ENCODE measurements at places on chromosomes 3 and 15. TPM values are rescaled to one million over a fixed set of nuclear protein-coding genes. Genes with fewer than 3 reads are reported as not detected.

DNA sequence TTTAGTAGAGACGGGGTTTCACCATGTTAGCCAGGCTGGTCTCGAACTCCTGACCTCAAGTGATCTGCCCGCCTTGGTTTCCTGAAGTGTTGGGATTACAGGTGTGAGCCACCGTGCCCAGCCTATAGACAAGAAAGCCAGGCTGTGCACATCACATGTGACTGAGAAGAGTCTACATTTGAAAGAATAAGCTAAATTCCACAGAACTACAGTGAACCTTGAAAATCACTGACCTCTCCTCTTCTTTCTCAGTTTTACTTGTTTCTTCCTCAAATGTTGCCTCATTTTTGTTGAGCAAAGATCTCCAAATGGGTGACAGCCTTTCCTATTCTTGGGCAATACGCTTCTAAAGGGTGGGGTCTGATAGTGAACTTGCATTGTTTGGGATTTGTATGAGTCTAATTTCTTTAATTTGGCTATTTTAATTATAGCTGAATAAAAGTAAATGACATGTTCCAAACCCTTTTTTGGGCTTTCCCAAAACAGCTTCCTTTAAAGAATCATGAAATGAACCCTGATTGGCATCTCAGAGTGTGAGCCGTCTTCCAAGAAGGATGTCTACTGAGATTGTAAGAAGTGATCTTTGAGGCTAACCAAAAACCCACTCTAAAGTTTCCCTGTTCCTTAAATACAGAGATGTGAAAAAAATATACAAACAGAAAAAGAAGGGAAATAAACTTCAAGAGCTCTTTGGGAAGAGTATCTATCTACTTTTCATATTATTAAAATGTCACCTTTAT lies 21.6 kb upstream of the SPTBN5 start:
- no peak for DNase-seq

C3orf20 gene
- 0.24 TPM for polyA plus RNA-seq

- DNase-seq = no peak
Observed at GRCh38 chr3:5054098-5054497, 68.0 kb upstream of the ARL8B start.

GRCh38 chr15:100043692-100044091 lies 298.1 kb downstream of the ADAMTS17 start:
- DNase-seq = no peak

DNA sequence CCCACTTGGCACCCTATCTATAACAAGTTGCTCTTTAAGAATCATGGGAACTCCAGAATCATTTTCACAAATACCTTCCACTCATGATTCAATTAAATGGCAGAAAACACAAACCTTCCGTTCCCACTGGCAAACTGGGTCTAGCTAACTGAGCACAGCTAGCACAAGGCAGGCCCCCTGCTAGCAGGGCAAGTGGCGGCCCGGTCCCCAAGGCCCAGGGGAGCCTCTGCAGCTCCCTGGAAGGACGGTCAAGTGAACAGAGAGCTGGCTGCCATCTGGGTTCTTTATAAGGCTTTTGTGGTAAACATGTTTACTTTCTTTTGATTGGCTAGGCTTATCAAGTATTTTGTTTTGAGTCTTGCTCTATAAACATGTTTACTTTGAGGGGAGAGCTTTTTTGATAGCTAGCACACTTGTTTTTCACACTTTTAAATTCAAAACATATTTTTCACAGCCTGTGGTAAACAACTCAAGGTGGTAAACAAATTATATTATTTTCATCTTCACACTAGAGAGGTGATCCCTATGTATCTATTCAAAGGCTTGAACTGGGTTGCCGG lies 81.4 kb downstream of the FOXP1 start:
- DNase-seq = no peak

DNA sequence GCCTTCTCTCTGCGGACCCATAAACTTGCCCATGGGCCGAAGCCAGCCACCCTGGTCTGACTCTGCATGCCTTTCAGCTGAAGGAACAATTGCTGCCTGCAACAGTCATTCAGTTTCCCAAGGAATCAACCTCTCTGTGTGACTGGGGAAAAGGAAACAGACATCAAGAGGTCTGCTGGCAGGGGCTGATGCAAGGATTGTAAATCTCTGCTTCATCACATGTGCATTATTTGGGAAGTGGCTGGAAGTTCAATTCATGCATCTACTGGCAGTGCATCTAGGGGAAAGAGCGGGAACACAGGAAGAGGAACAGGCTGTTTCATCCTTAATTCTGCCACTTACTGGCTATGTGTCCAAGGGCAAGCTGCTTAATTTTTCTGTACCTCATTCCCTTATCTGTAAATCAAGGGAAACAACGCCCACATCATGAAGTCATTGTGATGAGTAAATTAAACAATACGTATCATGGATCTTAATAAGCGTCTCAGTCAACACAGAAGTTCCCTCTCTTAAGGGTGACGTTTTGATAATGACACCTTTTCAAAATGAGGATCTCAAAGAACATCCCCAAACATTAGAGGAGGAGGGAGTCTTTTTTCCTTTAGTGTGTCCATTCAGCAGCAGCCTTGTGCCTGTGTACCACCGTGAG lies 17.4 kb upstream of the ADPGK start:
- no peak for DNase-seq

- no peak for DNase-seq
Observed at GRCh38 chr15:48467801-48468200, 136.6 kb downstream of the DUT start.

DNA sequence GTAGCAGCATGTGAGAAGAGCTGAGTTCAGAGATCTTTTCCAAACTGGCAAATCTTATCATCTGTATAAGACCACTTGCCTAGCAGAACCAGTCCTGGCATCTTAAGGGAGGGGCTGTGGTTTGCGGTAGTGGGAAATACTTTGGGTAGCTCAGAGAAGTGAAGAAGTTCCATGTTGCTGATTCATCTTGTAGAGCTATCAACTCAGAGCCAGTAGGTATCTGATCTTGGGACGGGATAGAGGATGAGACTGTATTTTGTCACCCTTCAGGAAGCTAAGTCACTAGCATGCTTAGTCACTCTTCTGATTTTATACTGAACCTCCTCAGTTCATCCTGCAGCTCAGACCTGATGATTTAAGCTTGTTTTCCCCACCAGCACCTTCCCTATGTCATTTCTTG lies 211.4 kb downstream of the NR1D2 start:
- no peak for DNase-seq

ANKUB1 gene
- polyA plus RNA-seq = not detected

BTBD1 gene
- 79.8 TPM for polyA plus RNA-seq

DNA sequence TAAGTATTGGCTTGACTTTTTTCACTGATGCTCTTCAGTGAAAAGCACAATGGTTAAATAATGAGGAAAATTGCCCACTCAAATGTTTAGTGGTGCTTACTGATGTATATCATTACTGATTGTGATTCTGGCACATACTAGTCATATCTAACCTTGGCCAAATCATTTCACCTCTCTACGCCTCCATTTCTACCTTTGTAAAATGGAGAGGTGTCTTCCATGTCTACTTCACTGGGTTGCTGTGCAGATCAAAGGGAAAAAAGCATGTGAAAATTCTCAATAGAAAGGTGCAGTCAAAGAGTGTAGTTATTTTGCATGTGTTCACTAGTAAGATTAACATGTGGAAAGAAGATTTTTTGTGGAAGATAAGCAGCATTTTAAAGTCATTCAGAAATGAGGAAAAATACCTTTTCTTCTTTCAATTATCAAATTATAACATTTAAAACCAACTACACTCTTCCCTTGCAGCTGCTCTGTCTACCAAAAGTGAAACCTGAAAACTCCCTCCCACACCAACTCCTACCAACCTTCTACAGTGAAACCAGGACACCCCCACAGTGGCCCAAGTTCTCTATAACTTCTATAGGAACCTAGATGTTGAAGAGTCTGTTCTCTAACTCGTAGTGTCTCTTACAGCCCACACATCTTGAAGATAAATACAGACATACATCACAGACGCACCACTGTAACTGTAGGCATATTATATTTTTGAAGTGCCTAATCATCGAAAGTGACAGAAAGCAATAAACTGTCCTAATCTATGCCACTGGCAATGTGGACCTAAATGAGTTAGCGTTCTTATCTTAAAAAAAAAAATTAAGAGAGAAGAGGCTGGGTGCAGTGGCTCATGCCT lies 1.4 kb downstream of the CD200R1 start:
- no peak for DNase-seq

DNA sequence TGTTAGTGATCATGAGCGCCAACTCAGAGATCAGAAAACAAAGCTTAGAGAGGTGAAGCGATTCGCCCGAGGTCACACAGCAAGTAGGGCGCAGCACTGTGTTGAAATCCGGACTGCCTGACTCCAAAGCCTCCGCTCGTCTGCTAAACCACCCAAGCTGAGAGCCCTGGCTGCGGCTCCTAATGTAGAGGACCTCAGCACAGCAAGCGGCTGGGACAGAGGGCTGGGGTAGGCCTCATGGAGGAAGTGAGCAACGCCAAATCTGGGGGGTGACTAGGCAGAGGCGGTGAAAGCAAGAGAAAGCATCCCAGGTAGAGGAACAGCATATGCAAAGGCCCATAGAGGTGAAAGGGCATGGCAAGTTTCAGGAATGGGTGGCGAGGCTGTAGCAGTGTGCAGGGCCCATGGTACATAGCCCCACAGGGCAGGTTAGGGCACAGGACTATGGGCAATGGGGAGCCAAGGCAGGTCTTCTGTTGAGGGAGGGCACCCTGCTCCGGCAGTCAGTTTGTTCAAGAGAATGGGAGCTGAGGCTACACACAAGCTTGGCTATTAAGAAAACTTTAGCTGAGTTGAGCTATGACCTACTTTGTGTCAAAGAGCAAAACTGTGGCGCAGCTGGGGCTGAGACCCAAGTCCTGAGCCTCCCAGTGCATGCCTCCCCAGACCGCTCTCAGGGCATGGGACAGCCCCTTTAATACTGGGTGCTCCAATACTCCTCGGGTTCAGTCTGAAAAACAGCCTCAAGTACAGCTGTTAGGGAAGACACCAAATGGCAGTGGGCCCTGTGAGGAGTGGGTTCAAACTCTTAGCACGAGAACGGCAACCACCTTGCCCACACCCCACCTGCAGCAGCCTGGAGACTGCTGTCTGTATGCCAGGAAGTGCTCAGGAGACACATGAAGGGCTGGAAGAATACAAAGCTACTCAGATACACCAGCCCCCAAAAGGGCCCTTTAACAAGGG lies 988 bp upstream of the CFAP92 start:
- DNase-seq = no peak

ASB14 gene
- 0.63 TPM for polyA plus RNA-seq

GADL1 gene
- 2.8 TPM for polyA plus RNA-seq

GRCh38 chr3:24086206-24086605 lies 141.1 kb downstream of the NR1D2 start:
- DNase-seq = no peak

ANKRD63 gene
- not detected for polyA plus RNA-seq

DNA sequence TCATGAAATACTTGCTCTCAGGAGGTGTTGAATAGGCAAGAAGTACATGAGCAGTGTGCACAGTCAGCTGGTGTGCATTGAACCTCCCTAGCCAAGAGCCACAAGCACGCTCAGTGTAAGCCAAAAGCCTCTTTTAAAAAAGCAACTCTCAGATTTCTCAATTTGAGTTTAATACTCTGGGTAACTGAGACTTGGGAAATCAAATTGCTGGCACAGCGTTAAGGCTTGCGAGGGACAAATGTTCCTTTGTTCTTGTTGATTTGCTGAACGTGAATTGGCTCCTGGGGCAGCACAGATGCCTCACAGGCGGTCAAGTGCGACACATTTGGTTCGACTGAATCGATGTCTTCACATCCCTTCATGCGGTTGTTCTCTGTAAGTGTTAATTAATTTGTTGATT lies at the start of gene FAM240A:
TSS of gene FAM240A (plus strand) at position 202 of the 400 bp plus-strand sequence. CDS start at position 361, 159 bp downstream.
- peak; percentile 31 for DNase-seq

GRCh38 chr3:71725271-71725991 lies at the start of gene EIF4E3:
Gene EIF4E3, minus strand, starts transcription at chr3:71725402. Its CDS starts 35 bp downstream, at chr3:71725367.
- no peak for DNase-seq

GRCh38 chr3:146561879-146562278 lies 17.5 kb upstream of the PLSCR1 start:
- DNase-seq = no peak

SUMF1 gene
- 53.2 TPM for polyA plus RNA-seq

Measured in right renal pelvis (tissue), 4 donors.